ENCODE measurements at places on chromosomes 16 and 17.

DNA sequence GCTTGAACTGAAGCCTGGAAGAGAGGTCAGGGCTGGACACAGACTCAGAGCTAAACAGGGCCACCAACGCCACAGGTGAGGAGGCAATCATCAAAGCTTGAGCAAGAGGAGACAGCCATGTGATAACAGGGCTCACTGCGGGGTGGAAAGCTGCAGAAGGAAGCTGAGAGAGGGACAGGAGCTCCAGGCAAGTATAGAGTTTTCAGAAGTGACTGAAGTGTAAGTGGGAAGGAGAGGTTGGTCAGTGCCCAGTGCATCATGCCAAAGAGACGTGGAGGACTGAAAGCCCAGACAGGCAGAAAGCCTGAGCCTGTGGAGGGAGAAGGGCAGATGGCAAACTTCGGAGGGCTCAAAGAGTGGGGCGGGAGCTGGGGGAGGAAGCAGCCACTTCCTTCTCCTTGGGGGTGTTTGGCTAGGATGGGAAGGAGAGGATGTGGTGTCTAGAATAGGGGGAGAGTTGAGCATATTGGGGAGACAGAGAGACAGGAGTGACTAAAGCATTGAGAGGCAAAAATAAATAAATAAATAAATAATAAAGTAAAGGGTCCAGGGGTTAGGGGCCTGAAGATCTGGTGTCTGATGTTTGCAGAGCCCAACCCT lies 2.6 kb downstream of the KIFC3 start:
- no peak for DNase-seq

DNA sequence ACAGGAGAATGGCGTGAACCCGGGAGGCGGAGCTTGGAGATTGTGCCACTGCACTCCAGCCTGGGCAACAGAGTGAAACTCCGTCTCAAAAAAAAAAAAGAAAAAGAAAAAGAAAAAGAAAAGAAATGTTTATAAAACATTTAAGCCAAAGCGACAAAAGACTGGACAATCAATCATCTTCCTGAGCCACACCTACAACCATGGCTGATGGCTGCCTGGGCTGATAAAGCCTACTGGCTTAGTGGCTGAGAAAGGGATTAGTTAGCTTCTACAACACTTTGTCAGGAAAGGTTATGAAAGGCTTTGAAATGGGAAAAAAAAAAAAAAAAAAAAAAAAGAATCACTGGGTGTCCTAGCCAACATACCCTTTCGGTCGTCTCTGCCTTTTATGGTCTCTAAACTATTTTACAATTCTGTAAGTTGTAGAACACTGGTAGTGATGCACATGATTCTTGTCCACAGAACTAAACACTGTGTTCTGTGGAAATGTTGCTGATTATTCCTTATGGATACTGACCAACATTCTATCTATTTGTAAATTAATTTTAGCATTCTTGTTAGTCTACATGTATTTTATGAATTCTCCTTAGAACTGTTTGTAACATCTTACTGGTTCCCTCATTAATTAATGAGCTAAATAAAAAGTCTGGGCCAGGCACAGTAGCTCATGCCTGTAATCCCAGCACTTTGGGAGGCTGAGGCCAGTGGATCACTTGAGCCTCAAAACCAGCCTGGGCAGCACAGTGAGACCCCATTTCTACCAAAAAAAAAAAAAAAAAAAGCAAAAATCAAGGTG lies 45.5 kb downstream of the ZZEF1 start:
- DNase-seq = no peak

GRCh38 chr17:71032746-71033273 lies 863.5 kb downstream of the KCNJ2 start:
- no peak for DNase-seq

DNA sequence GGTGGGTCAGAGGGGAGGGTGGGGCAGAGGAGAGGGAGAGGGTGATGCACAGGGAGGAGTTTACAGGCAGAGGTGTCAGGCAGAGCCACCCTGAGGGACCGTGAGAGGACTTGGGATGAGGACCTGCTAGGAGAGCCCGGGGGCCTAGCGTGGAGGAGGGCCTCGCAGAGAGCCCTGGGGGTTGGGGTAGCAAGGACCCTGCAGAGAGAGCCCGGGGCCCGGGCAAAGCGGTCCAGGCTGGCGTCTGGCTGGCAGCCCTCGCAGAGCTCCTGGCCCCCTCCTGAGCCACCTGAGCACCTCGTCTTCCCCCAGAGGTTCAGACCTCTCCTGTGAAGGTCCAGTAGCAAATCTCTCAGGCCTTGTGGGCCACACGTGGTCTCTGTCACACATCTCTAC lies 42.0 kb upstream of the ZNF469 start:
- DNase-seq = no peak

DNA sequence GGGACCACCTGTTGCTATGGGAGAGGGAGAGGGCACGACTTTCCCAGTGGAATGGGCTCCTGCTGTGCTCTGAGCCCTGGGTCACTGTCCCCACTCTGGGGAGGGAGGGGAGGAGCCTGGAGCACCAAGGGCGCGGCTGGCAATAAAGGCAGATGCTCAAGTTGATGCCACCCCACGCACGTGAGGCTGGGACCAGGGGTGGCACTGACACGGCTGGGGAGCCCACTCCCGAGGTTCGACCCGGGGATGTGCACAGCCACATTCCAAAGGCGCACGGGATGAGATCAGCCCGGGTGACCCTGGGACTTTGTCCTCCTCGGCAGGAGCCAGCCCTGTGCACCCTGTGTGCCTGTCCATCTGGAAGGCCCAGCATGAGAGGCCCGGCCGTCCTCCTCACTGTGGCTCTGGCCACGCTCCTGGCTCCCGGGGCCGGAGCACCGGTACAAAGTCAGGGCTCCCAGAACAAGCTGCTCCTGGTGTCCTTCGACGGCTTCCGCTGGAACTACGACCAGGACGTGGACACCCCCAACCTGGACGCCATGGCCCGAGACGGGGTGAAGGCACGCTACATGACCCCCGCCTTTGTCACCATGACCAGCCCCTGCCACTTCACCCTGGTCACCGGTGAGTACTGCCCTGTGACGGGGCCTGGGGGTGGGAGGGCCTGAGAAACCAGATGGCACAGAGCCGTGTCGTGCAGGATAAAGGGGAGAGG lies at the start of gene ENPP7:
Gene ENPP7 (plus strand): TSS at position 175 of the 715 bp plus-strand sequence. CDS start 197 bp downstream, at position 372.
- no peak for DNase-seq

DNA sequence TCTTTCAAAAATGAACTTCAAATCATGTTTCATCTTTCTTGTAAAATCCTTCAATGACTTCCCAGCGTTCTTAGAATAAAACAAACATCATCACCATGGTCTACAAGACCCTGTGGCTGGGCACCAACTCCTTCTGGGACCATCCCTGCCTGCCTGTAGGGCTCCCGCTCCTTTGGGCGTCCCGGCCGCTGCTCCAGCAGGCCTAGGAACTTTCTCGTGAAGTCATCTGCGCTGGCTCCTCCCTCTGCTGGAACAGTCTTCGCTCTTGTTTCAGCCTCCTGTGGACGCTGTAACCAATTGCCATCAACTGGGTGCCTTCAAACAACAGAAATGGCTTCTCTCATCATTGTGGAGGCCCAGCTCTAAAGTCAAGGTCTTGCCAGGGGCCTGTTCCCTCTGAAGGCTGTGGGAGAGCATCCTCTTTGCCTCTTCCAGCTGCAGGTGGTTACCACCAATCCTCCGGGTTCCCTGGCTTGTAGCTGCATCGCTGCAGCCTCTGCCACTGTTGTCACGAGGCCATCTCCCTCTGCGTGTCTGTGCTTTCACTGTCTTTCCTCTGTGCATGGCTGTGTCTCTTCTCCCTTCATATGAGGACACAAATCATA lies 185.5 kb upstream of the SDK2 start:
- no peak for DNase-seq

DNA sequence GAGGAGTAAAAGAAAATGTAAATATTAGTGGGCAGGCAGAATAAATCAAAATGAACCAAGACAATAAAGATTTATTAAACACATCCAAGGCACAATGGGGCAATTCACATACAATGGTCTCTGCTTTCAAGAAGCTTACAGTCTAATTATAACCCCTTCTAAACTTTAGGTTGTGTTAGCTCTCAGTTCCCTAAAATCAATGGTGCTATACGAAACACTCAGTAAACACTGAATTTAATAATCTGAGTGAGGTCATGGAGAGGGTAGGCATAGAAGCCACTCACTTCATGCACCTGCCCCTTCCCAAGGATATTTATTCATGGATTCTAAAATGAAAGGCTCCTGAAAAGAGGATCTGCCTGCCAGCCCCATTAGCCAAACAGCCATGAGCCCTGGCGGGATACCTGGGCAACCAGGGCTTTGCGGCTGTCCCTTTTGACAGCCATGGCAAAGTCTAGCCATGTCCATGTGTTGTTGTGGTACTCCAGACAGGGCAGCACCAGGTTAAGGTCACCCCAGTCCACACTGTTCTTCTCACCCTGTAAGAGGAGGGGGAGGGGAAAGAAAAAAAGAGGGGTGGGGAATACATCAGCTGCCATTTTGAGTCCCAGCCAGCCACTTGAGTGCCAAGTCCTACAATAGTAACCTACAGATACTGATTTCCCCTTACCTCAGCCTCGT lies 1.4 kb upstream of the RSKR start:
- DNase-seq = no peak

- DNase-seq = no peak
Measured at GRCh38 chr17:40168262-40168832, 8.9 kb upstream of the RAPGEFL1 start.

DNA sequence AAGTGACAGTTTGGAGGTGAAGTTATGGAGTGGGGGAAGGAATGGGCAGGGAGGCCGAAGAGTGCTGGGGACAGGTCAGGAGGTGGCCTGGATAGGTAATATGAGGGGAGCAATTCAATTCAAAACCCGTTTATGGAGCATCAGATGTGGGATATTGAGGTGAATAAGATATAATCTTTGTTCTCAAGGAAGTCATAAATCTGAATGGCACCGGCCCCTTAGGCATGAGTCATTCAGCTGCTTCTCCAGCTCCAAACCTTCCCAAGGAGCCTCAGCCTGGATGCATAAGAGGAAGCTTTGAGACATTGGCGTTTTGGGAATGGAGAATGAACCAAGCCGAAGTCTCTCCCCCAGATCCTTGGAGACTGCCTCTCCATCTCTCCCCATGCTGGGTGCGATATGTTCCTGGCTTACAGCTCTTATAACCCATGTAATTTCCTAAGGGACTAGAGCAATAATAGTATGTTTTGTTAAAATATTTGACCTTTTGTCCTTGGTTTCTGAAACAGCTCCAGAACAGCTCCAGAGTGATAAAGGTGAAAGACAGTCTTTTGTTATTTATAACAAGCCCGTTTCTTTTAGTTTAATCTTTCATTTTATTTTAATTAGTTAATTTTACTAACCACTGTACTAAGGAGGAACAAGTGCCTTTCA lies 1.7 kb downstream of the TUBG2 start:
- DNase-seq = no peak
